ENCODE measurements at places on chromosomes 13 and 19.

- no peak for DNase-seq
Observed at GRCh38 chr19:32268381-32268780, 77.0 kb upstream of the ZNF507 start.

GRCh38 chr19:23440207-23440606 lies 44.9 kb upstream of the ZNF91 start:
- DNase-seq, result no peak

GRCh38 chr13:112962396-112962795 lies 6.6 kb upstream of the MCF2L start:
- no peak for DNase-seq

GRCh38 chr19:17450264-17451075 lies 2.0 kb upstream of the TMEM221 start:
- DNase-seq, result no peak

- no peak for DNase-seq
Observed at GRCh38 chr13:108940121-108940520, 310.7 kb downstream of the MYO16 start.

DNA sequence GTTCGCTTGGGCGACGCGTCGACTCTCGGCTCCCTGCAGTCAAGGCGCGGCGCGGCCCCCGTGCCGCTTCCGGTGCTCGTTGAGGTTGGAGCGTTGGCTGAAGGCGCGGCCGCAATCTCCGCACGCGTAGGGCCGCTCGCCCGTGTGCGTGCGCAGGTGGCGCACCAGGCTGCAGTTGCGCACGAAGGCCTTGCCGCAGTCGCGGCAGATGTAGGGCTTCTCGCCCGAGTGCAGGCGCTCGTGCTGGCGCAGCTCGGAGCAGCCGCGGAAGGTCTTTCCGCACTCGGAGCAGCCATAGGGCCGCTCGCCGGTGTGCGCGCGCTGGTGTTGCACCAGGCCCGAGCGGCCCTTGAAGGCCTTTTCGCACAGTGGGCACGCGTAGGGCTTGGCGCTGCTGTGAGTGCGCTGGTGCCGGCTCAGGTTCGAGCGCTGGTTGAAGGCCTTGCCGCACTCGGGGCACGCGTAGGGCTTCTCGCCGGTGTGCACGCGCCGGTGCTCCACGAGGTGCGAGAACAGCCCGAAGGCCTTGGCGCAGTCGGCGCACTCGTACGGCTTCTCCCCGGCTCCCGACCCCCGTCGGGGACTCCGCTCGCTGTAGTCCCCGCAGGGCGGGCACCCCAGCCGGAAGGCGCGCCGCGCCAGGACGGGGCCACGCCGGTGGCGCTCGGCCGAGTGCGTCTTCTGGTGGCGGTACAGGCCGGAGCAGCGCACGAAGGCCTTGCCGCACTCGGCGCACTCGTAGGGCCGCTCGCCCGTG lies 5.3 kb upstream of the ZNF497 start:
- DNase-seq, result no peak

GRCh38 chr19:19743176-19743575 lies 10.3 kb upstream of the ZNF14 start:
- DNase-seq, result no peak

GRCh38 chr19:10230173-10230860 lies 814 bp downstream of the S1PR2 start:
- DNase-seq, result peak; percentile 38

Measured in naive thymus-derived CD8-positive, alpha-beta T cell (primary cell).